Anterior cingulate cortex (tissue), 58 donors: ENCODE measurements at places on chromosomes 5 and 9.

DNA sequence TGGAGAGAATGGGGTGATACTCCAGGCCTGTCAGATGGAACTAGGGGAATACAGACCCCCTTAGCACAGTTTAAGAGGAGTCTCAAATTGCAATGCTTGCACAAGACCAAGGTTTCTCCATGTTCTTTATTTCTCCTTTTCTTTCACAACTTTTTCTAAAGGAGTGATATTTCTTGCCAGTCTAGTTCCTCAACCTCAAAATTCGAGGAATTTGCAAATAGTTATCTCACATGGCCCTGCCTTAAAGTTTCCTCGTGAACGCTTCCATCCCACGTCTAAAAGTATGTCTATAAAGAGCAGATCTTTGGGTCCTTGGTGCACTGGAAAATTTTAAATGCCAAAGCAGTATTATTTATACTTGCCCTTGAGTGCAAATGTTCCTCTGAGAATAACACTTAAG is 373.8 kb upstream of the KLF4 start:
- no peak for DNase-seq

- no peak for DNase-seq
Measured at GRCh38 chr9:87441251-87441650, 56.4 kb upstream of the DAPK1 start.

GRCh38 chr5:159095151-159095721 is 4.5 kb downstream of the EBF1 start:
- no peak for DNase-seq

DNA sequence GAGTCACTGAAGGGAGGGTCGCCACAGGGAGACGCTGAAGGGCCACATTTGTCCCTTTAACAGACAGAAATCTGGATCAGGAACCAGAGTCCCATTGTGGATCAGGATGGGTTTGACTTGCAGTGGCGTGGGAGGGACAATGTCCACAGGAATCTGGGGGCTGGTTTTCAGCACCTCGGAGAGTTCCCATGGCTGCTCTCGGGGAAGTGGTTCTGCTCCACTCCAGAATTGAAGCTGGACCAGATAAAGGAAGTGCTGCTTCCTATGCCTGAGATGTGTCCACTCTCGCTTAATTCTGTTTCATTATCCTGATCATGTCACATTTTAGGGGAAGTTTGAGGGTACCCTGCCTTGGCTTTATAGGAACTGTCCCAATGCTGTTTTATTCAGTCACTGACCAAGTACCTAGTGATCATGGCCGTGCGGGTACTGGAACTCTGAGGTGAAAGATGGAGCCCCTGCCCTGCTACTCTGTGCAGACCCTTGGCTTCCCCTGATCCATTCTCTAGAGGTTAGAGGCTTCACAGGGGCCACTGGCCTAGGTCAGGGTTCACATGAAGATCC is 28.7 kb downstream of the ENHO start:
- DNase-seq: no peak

- DNase-seq: no peak
Measured at GRCh38 chr5:44360919-44361318, 28.3 kb downstream of the FGF10 start.

DNA sequence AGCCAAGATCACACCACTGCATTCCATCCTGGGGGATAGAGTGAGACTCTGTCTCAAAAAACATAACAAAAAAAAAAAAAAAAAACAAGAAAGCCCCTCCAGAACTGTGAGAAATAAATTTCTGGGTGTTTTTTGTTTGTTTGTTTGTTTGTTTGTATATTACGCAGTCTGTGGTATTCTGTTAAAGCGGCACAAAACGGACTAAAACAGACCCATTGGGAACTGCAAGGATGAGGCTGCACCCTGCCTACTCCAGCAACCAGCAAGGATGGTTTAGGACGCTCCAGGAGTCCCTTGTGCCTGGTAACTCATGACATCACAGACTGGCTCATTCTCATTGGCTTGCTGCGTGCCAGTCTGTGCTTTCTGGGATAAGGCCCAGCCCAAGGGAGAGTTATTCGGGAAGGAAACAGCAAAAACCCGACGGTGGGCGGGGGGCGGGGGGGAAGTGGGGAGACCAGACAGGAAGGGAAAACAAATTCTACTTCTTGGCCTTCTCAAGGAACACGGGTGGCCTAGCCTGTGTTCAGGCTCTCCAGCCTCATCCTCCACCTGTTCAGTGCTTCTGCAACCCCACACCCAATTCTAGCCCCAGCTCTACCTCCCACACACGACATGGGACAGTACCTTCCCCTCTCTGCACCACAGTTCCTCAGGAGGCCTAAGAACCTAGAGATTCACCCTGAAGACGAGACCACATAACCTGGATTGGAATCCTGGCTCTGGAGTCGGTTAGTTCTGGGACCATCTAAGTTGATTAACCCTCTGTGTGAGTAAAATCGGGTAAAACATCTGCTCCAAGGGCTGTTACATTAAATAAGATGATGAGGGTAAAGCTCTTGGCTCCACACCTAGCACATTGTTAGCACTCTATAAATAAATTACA is 2.8 kb downstream of the CD74 start:
- DNase-seq: peak; percentile 45

GRCh38 chr5:178116143-178116885 is 3.0 kb downstream of the N4BP3 start:
- no peak for DNase-seq

DNA sequence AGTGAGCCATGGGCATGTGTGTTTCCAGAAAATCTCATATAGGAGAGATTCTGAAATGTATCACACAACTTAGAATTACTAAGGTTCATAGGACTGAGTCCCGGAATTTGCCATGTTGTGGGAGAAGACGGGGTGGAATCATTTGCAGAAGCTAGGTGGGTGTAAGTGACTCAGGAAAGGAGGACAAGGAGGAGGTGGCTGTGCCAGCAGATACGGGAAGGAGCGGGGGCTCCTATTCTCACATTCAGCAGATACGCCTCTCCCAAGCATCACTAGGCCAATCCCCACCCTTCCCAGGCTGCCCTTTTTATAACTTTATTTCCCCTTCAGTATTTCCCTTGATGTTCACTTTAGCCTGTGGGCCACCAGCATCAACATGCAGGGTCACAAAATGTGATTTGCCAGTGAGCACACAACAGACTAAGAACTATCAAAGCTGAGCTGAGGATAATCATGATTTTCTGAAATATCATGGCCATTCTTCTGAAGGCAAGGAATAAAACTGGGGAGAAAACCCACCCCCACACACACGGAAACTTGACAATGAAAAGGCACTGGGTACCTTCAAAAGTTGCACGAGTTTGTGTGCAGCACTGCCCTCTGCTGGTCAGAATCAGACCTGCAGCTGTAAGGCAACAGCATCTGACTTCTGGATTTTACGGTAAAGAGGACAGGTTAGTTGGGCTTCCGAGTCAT is 133.2 kb downstream of the MTX3 start:
- peak; percentile 77 for DNase-seq

DNA sequence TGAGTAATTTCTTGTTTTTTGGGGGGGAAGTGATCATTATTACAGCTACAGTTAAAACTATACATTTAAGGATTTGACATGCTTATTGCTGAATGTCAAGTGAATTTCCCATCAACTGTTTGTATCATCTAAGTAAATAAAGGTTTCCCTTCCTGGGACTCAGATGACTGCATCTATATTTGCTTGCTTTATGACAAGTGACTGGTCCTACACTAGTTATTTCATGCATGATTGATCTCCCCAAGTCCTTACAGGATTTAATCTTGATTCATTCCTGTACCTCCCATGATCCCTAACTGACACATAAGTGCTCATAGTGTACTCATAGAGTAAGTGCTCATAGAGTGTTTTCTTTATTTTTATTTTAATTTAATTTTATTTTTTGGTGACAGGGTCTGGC is 2.8 kb downstream of the TXNDC8 start:
- DNase-seq: no peak

DNA sequence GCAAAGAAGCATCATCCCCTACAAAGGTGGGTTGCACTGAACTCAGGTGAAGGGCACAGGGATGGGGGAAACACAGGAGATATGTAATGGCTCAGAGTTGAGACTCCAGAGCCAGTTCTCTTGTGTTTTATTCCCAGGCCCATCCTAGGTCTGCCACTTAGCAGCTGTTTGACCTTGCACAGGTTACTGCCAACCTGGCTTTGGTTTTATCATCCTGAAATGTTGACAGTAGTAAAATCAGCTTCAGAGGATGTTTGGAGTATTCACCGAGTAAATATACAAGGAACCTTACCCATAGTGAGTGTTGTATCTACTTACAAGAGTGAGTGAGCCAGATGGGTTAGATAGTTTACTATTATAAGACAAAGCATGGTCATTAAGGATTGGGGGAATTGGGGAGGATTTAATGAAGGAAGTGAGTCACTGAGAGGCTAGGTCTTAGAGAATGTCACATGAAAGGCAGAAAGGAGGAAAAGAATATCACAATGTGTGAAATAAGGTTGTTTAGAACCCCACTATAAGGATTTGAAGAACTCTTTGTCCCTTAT is 141.3 kb downstream of the MAN2A1 start:
- DNase-seq: no peak

GRCh38 chr5:35233601-35234000 is 3.3 kb upstream of the PRLR start:
- DNase-seq: no peak
